Lung (tissue), 17 donors: ENCODE measurements at places on chromosomes 7 and 10. TPM values are rescaled to one million over a fixed set of nuclear protein-coding genes. Genes with fewer than 3 reads are reported as not detected.

GRCh38 chr7:94403546-94403945 is 8.9 kb downstream of the COL1A2 start:
- H3K27me3 ChIP-seq: no peaks in the 10 kb centered on the region
- peaks cover 11% of the 10 kb centered on the region for H3K4me1 ChIP-seq
- H3K36me3 ChIP-seq: peaks cover 67% of the 10 kb centered on the region

DNA sequence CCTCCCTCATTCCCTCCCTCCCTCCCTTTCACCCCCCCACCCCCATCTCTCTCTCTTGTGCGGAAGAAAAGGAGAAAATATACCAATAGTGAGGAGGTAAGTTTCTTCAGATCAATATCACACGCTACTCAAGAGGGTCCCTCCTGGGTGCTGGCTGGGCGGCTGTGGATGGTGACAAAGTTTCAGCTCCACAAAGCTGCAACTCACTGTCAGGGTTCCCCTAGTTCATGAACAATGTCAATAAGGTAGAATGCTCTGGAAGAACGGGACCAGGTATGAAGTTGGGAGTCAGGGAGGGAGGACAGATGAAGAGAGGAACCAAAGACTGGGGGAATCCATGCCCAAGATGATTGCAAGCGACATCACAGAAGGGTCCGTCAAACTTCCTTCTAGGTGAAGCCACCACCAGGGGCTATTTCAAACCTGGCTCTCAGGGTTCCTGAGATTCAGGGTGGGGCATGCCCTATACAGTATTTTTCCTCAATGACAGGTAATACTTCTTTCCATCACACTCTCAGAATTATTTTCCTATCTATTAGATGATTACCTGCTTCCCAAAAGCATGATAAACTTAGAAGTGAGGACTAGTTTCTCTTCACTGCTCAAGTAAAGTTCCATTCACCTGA is 1.4 kb upstream of the PDE1C start:
- no peaks in the 10 kb centered on the region for H3K36me3 ChIP-seq
- H3K4me3 ChIP-seq: no peak overlapping the region
- H3K27ac ChIP-seq: peak overlapping the region; percentile 94
- no peaks in the 10 kb centered on the region for H3K4me1 ChIP-seq

DNA sequence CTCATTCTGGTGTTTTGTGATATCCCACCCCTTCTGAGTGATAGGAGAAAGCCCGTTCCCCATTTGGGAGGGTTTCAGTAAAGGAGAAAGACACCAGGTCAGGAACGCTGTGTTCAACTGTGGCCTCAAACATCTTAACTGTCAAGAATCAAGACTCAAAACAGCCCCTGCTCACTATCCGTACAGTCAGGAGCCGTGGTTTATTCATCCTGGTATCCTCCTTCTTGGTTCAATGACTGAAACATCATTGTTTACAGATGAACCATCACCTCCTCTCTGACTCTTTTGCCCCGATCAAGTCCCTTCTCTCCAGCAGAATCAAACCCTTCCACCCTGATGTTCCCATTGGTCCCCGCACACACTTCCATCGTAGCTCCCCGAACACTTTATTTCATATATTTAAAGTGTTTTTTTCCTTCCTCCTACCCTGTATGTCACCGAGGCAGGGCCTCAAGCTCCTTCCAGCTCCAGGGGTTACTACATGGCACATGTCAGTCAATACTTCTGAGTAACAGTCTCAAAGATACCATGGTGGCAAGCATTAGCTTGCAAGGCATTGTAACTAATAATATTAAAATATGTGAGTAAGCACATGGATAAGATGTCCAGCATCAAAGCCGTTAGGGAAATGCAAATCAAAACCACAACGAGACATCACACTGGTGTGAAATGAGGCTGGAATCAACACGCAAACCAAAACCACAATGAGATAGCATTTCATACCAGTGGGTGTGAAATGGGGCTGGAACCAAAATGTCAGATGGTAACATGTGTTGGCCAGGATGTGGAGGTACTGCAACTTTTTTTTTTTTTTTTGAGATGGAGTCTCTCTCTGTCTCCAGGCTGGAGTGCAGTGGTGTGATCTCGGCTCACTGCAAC is 124.7 kb upstream of the C1QL3 start:
- no peaks in the 10 kb centered on the region for H3K4me1 ChIP-seq
- H3K27ac ChIP-seq: no peak overlapping the region
- H3K4me3 ChIP-seq: no peak overlapping the region
- no peaks in the 10 kb centered on the region for H3K27me3 ChIP-seq
- H3K36me3 ChIP-seq: no peaks in the 10 kb centered on the region

- H3K4me3 ChIP-seq: no peak overlapping the region
- no peaks in the 10 kb centered on the region for H3K27me3 ChIP-seq
- no peaks in the 10 kb centered on the region for H3K36me3 ChIP-seq
These were observed 354.9 kb upstream of the SEMA3C start for GRCh38 chr7:81273601-81274397.

DNA sequence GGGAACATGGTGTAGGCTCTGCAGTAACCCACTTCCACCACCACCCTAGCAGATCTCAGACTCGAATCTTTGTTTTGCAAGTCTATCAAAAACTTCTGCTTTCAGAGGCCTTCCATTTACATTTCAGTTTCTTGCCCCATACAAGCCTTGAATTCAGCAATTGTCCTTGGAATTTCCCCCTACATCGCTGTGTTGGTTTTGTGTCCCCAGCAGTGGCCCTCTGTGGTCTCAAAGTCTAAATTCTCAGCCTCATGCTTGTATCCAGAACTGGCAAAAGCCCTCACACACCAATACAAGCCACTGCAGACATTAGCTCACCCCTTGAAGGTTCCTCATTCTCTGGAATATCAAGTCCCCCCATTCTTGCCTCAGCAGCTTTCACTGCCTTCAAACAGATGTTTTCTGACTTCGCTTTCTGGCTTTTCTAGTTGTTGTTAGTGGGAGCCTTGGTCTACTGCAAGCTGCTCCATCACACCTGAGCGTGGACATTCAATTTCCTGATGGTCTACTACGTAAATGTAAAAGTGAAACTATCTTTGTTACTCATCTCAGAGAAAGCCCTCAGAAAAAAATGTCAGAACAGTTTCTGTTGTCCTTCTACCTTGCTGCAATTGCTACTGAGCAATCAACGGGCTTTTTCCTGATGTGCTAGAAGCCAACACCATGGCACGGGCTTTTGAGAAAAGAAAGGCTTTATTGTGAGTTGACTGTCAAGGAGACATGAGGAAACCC is 1.8 kb upstream of the NUB1 start:
- no peak overlapping the region for H3K27ac ChIP-seq
- no peak for DNase-seq
- no peak overlapping the region for H3K4me3 ChIP-seq
- H3K4me1 ChIP-seq: no peaks in the 10 kb centered on the region
- H3K36me3 ChIP-seq: peaks cover 2% of the 10 kb centered on the region

GRCh38 chr7:16933296-16934279 is 51.8 kb upstream of the AGR3 start:
- DNase-seq: no peak
- H3K36me3 ChIP-seq: no peaks in the 10 kb centered on the region
- H3K4me3 ChIP-seq: no peak overlapping the region
- no peaks in the 10 kb centered on the region for H3K27me3 ChIP-seq

DNA sequence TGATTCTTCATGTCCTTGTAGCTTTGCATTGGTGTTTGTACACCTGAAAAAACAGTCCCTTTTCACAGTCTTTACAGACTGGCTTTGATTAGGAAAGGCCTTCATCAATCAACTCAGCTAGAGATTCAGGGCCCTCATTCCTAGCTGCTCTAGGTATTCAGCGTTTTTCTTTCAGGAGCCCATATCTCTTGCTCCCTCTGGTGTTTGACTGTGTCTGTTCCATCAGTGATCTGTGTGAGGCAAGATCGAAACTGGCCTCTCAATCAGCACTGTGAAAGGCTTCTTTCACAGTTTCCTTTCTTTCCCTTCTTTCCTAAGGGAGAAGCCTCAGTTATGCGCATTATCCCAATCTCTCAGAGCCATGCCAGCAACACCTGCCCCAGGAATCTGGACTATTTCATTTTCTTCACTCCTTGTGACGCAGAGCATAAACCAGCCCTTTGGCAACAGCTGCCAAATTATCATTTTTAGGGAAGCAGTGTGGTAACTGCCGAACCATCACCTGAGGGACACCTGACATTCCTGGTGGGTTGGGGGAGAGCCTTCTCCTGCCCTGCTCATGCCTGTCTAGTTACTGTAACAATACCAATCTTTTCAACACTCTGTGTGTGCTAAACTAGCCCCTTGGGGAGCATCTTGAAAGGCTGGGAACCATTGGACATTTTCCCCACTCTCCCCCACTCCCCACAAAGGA is 75.7 kb upstream of the CCDC71L start:
- H3K4me3 ChIP-seq: no peak overlapping the region
- H3K27ac ChIP-seq: no peak overlapping the region
- H3K27me3 ChIP-seq: no peaks in the 10 kb centered on the region
- no peaks in the 10 kb centered on the region for H3K36me3 ChIP-seq
- H3K4me1 ChIP-seq: no peaks in the 10 kb centered on the region

DNA sequence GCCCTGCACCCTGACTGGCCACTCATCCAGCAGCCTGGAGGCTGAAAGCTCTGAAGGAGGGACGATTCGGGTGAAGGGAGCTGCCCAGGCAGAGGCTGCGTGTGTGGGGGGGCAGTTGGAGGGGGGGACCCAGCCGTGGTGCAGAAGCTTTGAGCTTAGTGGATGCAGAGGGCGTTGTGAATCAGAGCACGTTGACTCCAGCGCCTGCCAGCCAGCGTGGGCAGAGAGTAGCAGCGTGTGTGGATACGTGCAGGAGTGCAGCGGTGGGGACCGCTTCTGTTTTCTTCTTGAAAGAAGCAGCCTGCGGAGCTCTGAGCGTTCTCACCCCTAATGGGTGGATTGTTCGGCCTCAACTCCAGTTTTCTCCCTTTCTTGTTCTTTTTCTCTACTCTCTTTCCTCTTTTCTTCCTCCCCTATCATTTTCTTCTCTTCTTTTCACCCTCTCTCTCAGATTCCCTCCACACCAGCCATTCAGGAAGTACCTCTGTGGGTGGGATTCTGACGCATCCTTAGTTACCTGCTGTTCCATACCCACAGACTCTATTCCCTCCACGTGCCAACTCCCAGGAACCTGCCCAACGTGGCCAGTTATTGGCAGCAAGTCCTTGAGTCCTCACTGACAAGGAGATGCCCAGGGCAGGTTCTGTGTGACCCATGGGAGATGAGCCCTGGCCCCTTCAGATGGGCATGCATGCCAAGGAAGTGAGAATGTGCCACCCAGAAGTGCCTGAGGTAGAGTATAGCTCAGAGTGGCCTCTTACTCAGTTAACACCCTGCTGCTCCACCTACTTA is 47.4 kb downstream of the SORCS3 start:
- no peak for DNase-seq
- no peaks in the 10 kb centered on the region for H3K27me3 ChIP-seq
- no peaks in the 10 kb centered on the region for H3K4me1 ChIP-seq
- no peaks in the 10 kb centered on the region for H3K36me3 ChIP-seq

- no peak overlapping the region for H3K27ac ChIP-seq
- no peak for DNase-seq
- H3K36me3 ChIP-seq: no peaks in the 10 kb centered on the region
- H3K4me1 ChIP-seq: no peaks in the 10 kb centered on the region
These were observed 104.0 kb downstream of the PKD1L1 start for GRCh38 chr7:47844311-47844710.

DNA sequence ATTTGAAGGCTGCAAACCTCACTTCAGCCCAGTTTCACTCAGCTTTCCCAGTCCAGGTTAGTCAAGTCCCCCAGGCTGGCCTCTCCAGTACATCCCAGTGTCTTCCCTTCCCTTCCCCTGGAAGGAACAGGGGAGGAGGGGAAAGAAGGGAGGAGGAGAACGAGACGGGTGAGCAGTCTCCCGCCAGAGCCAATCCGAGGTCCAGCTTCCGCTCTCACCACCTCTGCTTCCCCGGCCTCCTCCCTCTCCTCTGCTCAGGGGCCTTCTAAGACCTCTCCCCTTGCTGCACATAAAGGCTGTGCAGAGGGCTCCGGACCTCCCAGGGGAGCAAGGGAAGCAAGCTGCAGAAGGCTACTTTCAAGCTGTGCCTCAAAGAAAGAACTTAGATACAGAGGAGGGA is 4.1 kb downstream of the ATG9B start:
- H3K4me1 ChIP-seq: peaks cover 17% of the 10 kb centered on the region
- no peak overlapping the region for H3K4me3 ChIP-seq
- no peak for DNase-seq
- no peaks in the 10 kb centered on the region for H3K36me3 ChIP-seq
- H3K27ac ChIP-seq: no peak overlapping the region

DNA sequence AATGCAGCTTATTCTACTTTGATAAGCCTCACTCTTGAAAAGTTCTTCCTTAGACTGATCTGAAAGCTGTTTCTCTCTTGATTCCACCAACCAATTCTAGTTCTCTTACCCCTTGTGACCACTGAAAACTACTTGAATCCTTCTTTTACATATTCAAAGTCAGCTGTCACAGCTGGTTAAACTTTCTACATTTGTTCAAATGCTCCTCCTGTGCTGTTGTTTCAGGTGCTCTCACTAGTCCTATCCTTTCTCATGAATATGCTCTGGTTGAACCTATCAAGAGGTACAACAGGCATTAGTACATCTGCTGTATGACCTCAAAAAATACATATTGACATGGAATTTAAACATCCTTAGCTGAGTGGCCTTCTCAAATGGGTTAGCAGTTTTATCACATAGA is 91.5 kb downstream of the MYO3A start:
- H3K4me1 ChIP-seq: no peaks in the 10 kb centered on the region
- H3K36me3 ChIP-seq: no peaks in the 10 kb centered on the region
- no peak overlapping the region for H3K4me3 ChIP-seq
- no peak for DNase-seq
- H3K27me3 ChIP-seq: no peaks in the 10 kb centered on the region
- no peak overlapping the region for H3K27ac ChIP-seq

GRCh38 chr10:28012990-28013515 is 14.2 kb upstream of the ODAD2 start:
- H3K4me3 ChIP-seq: no peak overlapping the region
- H3K27ac ChIP-seq: no peak overlapping the region
- no peak for DNase-seq
- no peaks in the 10 kb centered on the region for H3K36me3 ChIP-seq
- H3K27me3 ChIP-seq: peaks cover 2% of the 10 kb centered on the region
- H3K4me1 ChIP-seq: no peaks in the 10 kb centered on the region

DNA sequence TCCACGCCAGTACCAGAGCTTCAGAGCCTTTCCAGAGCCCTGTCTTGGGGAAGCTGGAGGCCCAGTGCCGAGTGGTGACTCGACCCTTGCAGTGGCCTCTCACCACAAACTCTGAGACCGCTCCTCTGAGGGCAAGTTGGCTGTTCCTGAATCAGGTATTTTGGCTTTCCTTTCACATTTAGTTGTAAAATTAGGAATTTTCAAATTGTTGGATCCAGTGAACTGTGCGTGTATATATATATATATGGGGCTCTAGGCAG is 128.7 kb upstream of the UNC5B start:
- no peaks in the 10 kb centered on the region for H3K4me1 ChIP-seq
- H3K36me3 ChIP-seq: no peaks in the 10 kb centered on the region
- H3K27me3 ChIP-seq: no peaks in the 10 kb centered on the region
- no peak overlapping the region for H3K27ac ChIP-seq
- DNase-seq: no peak

GRCh38 chr7:72275382-72276070 is 136.6 kb downstream of the CALN1 start:
- no peaks in the 10 kb centered on the region for H3K27me3 ChIP-seq
- no peak overlapping the region for H3K4me3 ChIP-seq
- no peak overlapping the region for H3K27ac ChIP-seq

- no peak for DNase-seq
- no peaks in the 10 kb centered on the region for H3K27me3 ChIP-seq
- no peaks in the 10 kb centered on the region for H3K4me1 ChIP-seq
- H3K27ac ChIP-seq: no peak overlapping the region
These were observed 73.2 kb upstream of the TPK1 start for GRCh38 chr7:144908943-144909556.

Gene SHLD2
- 26.2 TPM for total RNA-seq

Gene COL13A1
- 6.7 TPM for total RNA-seq

Gene SPDYE2B
- not detected for total RNA-seq

Gene RPEL1
- total RNA-seq: not detected

Gene LIPM
- total RNA-seq: not detected
